ENCODE measurements at places on chromosomes 3 and 15. TPM values are rescaled to one million over a fixed set of nuclear protein-coding genes. Genes with fewer than 3 reads are reported as not detected.

DNA sequence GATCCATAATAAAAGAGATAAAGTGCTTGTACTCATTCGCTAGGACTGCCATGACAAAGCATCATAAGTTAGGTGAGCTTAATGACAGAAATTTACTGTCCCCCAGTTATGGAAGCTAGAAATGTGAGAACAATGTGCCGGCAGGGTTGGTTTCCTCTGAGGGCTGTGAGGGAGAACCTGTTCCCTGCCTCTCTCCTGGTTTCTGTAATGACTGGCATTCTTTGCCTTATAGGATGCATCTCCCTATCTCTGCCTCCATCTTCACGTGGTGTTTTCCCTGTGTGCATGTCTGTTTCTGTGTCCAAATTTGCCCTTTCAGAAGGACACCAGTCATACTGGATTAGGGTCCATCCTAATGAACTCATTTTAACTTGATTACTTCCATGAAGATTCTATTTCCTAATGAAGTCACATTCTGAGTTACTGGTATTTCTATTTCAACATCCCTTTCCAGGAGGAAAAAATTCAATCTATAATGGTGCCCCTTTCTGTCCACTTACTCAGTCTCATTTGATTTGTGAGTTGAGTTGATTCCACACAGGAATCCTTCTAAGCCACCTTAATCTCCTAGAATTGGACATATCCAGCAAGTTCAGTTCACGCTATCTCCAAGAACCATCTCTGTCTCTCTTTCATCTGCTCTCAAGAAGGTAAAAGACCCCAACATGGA, 71.2 kb upstream of the LIPC start:
- no peak for DNase-seq

SQOR gene
- 34.0 TPM for total RNA-seq

SEMA3F gene
- 0.17 TPM for total RNA-seq

DNA sequence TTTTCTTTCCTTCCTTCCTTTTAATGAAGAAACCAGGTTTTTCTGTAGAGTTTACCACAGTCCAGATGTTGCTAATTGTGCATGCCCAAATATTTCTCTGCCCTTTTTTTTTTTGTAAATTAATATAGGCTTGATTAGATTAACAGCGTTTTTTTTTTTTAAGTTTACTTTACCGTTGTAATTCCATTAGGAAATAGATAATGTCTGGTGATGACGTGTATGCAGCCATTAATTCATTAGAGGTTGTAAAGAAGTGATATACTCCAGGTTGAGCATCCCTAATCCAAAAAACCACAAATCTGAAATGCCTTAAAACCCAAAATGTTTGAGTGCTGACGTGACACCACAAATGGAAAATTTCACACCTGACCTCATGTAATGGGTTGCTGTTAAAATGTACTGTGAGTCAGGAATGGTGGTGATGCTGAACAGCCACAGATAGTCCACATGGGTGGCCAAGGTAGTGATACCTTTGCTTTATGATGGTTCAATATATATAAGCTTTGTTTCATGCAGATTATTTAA, 43.2 kb downstream of the KNL1 start:
- DNase-seq = no peak

DUOXA2 gene
- total RNA-seq = not detected

DNA sequence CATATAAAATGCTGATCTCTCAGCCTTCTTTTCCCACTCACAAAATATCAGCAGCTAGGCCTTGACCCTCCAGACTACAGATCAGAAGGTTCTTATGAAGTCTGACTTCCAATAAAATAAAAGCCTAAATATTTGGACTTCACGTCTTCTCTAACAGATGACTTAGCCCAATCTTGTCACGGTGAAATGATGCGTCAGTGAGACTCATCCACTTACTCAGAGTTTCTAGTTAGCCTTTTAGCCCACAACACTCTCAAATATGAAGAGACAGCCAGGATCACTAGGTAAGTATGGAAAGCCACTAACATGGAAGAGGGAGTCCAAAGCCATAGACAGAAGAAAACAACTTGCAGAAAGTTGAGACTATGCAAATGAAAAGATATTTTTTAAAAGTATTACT, 601.2 kb downstream of the PYDC2 start:
- DNase-seq = no peak

DNA sequence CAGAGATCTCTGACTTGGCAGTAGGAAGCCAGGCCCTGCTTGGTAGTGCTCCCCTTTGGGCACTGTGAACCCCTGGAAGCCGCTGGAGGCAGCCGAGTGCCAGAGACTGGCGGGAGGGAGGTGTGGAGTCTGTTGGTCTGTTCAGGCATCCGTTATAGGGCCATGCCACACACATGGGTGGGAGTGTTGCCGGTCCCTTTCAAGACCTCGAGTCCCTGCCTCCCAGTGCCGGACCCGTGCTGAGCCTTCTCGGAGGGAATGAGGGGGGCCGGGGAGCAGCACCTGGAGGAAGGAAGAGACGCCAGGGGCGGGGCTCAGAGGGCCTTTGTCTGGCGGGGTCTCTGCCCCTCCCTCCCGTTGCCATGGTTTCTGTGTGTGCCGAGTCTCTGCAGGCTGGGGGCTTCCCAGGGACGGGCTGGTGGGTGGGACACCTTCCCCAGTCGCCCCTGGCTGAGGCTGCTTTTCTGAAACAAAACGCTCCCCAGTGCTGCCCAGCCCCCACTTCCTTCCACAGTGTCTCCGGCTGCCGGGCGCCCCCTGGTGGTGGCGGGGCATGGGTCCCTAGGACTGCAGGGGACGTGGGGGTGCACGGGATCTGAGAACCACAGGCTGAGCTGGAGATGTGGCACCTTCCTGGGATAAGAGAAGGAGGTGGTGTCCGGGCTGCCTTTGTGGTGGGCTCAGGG, 10.0 kb downstream of the GNAI2 start:
- peak; percentile 51 for DNase-seq

- DNase-seq = peak; percentile 97
These were observed 43.8 kb downstream of the SPSB4 start for GRCh38 chr3:141094790-141095545.

GRCh38 chr3:44568561-44568960, 13.6 kb downstream of the ZKSCAN7 start:
- DNase-seq = peak; percentile 53

DNA sequence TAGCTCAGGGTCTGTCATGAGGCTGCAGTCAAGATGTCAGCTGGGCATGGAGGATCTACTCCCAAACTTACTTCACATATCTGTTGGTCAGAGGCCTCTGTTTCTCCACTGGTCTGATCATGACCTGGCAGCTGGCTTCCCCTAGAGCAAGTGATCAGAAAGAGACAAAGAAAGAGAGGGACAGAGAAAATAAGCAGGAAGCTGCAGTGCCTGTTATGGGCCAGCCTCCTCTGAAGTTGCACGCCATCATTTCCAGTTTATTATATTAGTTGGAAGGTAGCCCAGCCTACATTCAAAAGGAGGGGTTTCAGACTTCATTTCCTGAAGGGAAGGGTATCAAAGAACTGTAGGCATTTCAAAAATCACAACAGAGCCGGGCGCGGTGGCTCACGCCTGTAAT, 5.0 kb upstream of the RPP25 start:
- no peak for DNase-seq

CNTN4 gene
- total RNA-seq = not detected

DNA sequence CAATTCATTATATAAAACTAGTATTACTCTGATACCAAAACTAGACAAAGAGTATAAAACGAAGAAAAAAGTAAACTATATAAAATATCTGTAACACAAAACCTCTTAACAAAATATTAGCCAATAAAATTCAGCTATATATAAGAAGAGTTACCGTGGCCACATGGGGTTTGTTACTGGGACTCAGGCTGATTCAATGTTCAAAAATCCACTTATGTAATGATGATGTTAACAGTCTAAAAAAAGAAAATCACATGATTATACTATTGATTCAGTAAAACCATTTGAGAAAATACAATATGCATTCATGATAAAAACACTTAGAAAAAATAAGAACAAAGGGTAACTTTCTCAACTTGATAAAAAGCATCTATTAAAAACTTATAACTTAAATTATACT, 18.3 kb downstream of the P2RY1 start:
- peak; percentile 24 for DNase-seq

GRCh38 chr3:15159501-15160136, 46.4 kb upstream of the CAPN7 start:
- DNase-seq = no peak
